ENCODE measurements at places on chromosomes 11 and 22. TPM values are rescaled to one million over a fixed set of nuclear protein-coding genes. Genes with fewer than 3 reads are reported as not detected.

DNA sequence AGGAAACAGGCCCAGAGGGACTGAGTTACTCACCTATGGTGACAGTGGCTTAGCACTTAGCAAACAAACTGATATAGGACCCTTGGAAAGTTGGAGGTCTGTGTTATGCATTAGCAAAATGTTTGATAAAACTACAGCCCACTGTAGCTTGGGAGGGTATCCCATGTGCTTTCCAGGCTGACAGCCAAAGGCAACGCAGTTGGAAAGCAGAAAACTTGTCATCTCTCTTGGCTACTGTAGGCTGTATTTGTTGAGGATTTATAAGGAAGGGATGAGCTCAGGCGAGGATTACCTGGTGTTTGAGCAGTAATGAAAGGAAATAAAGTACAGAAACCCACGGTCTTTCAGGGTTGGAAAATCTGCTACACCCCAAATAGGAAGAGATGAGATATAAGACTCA is 23.8 kb downstream of the SDHAF2 start:
- H3K27me3 ChIP-seq = no peaks in the 10 kb centered on the region
- no peak overlapping the region for H3K4me3 ChIP-seq
- H3K27ac ChIP-seq = peak overlapping the region; percentile 16
- H3K4me1 ChIP-seq = no peaks in the 10 kb centered on the region
- no peak for DNase-seq
- no peaks in the 10 kb centered on the region for H3K36me3 ChIP-seq

The TRIM34 gene
- total RNA-seq = 10.9 TPM

GRCh38 chr11:1736447-1736992 is 13.9 kb downstream of the IFITM10 start:
- H3K27ac ChIP-seq = no peak overlapping the region
- DNase-seq = no peak
- H3K36me3 ChIP-seq = no peaks in the 10 kb centered on the region
- no peaks in the 10 kb centered on the region for H3K27me3 ChIP-seq
- H3K4me3 ChIP-seq = no peak overlapping the region

- no peak overlapping the region for H3K4me3 ChIP-seq
- DNase-seq = peak; percentile 65
- H3K27me3 ChIP-seq = no peaks in the 10 kb centered on the region
- peaks cover 5% of the 10 kb centered on the region for H3K4me1 ChIP-seq
- no peaks in the 10 kb centered on the region for H3K36me3 ChIP-seq
These were observed 35.4 kb downstream of the MCHR1 start for GRCh38 chr22:40714499-40715337.

DNA sequence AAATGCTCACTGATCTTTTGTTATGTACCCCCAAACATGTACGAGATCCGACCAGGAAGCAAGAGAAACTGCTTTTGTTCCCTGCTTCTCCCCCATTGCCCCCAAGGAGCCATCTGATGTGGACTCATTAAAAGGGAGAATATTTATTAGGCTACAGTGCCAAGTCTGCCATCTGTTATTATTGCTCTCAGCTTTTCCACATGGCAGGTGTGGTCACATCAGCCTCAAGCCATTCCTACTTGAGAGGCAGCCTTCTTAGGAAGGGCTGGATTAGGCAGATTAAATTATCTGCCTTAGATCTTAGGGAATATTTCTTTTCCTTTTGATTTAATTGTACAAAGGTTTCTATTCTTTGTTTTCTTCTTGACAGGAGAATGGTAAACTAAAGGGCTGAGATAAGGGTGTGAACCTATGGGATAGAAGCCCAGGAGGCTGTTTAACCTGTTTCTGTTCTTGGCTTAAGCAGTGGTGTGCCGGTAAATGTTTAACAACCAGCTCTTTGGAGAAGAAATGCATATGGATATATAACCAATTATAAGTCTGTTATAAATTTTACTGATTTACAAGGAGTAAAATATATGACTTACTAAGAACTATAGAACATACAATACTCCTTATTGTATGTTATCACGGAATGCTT is 88.8 kb downstream of the PDHX start:
- no peak overlapping the region for H3K4me3 ChIP-seq
- no peaks in the 10 kb centered on the region for H3K27me3 ChIP-seq
- H3K27ac ChIP-seq = no peak overlapping the region
- no peaks in the 10 kb centered on the region for H3K4me1 ChIP-seq
- H3K36me3 ChIP-seq = no peaks in the 10 kb centered on the region
- no peak for DNase-seq
